HCEC 1CT (cell line): ENCODE measurements at places on chromosomes 2 and 18.

- no peak for DNase-seq
These were observed 24.0 kb downstream of the KCNIP3 start for GRCh38 chr2:95320986-95321767.

- DNase-seq, result no peak
These were observed 57.8 kb upstream of the HAAO start for GRCh38 chr2:42850016-42850805.

DNA sequence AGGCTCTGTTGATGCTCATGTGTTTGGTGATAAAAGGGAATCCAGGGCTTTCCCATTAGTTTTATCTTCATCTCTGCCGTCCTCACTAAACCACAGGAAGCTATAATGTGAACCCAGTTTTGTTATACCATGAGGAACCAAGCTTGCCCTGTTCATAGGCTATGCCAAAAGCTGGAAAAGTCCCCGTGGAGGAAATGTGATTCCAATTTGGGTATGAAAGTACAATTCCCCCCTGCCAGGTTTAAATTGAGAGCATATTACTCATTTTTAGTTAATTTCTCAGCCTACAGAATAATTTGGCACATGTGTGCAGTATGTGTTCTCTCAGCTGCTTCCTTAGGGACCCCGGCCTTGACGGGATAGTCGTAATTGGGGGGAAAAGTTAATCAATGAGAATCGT, 327.4 kb downstream of the RND3 start:
- no peak for DNase-seq

- DNase-seq, result peak; percentile 92
These were observed 218.2 kb downstream of the RAD51AP2 start for GRCh38 chr2:17299891-17300540.
